Thymus (tissue), 14 donors: ENCODE measurements at places on chromosomes 12 and 14.

DNA sequence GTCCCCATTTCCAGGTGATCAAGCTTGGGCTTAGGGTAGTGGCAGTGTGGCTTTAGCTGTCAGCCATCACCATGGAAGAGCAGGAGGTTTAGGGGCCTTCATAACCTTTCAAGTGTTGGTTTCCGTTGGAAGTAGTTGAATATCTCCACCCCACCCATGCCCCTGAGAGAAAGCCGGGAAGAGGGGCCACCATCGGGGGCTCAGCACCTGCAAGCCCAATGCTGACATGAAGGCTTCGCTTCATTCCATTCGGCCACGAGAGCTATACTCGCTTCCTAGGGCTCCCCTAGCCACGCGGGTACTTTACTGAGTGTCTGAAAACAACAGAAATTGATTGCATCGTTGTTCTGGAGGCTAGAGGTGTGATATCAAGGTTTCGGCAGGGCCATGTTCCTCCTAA, 234.8 kb downstream of the ZFP36L1 start:
- DNase-seq: no peak

DNA sequence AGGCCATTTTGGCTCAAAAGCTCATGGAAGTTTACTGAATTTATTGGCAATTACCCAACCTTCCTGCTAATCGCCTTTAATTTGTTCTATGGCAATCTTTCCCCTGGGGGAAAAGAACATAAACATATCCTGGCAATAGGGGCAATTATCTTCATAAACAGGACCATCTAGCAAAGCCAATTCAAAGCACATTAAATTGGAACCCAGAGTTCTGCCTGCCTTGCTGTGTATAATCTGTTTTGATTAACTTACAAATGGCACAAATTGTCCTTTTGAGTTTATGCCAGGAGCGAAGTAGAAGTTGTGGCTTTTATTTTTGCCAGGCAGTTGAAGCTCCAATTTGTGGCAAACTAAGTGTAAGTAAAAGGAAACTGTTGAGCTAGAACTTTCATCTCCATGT, 68.6 kb downstream of the C12orf50 start:
- DNase-seq: no peak

GRCh38 chr14:30648471-30648870, 26.4 kb downstream of the SCFD1 start:
- no peak for DNase-seq

DNA sequence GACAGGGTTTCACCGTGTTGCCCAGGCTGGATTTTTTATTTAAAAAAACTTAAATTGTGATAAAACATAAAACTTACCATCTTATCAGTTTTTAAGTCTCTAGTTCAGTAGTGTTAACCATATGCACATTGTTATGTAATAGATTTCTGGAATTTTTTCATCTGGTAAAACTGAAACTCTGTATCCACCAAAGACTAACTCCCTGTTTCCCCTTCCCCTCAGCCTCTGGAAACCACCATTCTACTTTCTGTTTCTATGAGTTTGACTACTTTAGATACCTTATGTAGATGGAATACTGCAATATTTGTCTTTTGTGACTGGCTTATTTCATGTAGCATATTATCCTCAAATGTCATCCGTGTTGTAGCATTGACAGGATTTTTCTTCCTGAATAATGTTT, 12.8 kb upstream of the PLEKHG3 start:
- DNase-seq: no peak

- no peak for DNase-seq
These were observed 365.5 kb upstream of the GARIN6 start for GRCh38 chr12:99282086-99282485.
